ENCODE measurements at places on chromosomes 4 and X.

- no peak for DNase-seq
These were observed 27.9 kb downstream of the FGF13 start for GRCh38 chrX:138683600-138683999.

- peak; percentile 64 for DNase-seq
These were observed at the start of gene CYP4V2 for GRCh38 chr4:186191200-186192065. CYP4V2 (plus strand) TSS chr4:186191567; CDS start chr4:186191824, 257 bp downstream.

DNA sequence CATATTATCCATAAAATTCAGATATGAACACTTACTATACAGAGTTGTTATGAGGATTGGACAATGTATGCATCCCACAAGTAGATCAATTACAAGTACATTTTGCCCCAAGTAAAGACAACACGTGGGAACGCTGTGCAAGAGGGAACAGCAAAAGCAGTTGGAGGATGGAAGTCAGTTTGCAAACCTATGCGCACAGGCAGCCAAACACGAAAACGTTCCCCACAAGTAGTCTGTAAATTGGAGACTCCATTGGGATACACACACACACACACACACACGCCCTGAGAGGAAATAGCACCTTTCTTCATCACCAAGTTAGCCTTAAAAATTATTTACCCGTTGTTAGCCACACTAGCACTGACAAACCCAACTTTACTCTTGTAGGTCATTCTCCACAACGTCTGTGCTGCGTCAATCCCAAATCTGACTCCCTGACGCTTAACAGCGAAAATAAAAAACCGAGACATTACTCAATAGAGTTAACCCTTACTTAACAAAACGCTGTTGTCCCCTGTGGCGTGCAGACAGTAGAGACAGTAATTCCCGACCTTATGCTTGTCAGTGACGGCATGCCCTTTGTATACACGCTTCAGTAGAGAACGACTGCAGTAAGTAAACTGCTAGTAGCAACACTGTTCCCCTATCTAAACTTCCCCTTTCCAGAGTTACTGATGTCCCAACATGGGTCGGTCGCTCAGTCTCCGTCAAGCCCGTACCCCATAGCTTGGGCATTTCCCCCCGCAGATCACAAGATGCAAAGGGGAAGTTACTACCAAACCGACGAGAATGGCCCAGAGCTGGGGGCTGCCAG lies 730 bp downstream of the MANBA start:
- peak; percentile 12 for DNase-seq

GRCh38 chr4:85084371-85085094 lies 118.0 kb upstream of the WDFY3 start:
- no peak for DNase-seq

GRCh38 chrX:110435196-110435595 lies 76.5 kb downstream of the RTL9 start:
- no peak for DNase-seq

GRCh38 chr4:26930964-26931363 lies 70.3 kb downstream of the STIM2 start:
- DNase-seq = no peak

- DNase-seq = no peak
These were observed 4.6 kb upstream of the CDKL2 start for GRCh38 chr4:75634951-75635350.

GRCh38 chr4:14149176-14150053 lies 521.9 kb upstream of the BOD1L1 start:
- DNase-seq = no peak

DNA sequence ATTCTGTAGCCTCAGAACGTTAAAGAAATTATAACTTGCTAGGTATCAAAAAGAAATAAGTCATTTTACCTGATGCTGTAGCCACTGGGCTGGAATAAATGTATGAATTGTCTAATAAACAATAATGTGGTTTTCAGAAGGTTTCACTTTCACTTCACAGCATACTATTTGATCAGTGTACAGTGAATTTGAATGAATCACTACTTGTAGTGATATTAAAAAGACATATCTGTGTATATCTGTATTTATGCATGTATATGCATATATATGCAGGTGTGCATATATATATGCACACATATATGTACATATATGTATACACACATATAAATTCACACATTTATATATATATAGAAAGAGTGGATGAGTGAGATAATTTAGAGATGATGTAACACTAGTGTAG lies 440.0 kb upstream of the PCDH10 start:
- no peak for DNase-seq
